ENCODE measurements at places on chromosomes 5 and 9. TPM values are rescaled to one million over a fixed set of nuclear protein-coding genes. Genes with fewer than 3 reads are reported as not detected.

DNA sequence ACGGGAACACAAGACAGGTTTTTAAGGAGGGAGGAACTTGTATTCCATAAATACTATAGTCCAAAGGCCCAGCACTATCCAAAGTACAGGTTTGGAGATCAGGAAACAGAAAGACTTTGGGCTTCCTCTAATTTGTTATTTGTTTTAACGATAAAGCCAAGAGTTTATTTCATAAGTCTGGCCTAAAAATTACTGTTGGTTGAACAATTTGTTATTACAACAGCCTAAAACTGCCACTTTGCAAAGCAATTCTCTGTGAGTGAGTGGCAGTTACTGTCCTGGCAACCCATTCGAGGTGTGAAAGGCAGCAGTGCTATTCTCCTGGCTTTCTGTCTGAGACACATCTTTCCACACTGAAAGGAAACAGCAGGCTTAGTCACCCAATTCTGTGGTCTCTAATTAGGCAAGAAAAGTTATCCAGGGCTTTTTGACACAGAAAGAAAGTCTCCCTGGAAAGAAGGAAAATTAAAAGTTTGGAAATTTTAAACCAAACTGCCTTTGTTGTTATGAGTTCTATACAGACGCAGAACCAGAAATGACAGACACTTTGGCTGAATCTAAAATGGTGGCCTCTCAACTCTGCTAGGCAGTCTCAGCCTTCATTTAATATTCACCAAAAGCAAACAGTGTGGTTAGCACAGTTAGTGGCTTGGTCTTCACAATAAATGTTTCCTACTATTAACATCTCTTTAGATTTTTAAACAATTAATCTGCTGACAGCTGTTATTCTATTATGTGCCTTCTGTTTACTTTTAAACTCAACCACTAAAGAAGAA lies 33.9 kb downstream of the PSMB7 start:
- DNase-seq = no peak

- no peak for DNase-seq
Observed at GRCh38 chr5:37846786-37847310, 7.0 kb upstream of the GDNF start.

DNA sequence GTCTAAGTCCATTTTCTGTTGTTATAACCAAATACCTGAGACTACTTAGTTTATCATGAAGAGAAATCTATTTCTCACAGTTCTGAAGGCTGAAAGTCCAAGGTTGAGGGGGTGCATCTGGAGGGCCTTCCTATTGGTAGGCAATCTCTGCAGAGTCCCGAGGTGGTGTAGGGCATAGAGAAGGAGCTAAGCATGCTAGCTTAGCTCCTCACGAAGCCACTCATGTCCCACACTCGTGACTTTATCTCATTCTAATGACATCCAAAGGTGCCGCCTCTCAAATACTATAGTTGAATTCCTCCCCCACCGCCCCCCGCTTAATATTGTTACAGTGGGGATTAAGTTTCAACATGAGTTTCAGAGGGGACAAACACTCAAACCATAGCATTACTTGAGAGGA lies 36.0 kb upstream of the ZBED3 start:
- DNase-seq = no peak

DNA sequence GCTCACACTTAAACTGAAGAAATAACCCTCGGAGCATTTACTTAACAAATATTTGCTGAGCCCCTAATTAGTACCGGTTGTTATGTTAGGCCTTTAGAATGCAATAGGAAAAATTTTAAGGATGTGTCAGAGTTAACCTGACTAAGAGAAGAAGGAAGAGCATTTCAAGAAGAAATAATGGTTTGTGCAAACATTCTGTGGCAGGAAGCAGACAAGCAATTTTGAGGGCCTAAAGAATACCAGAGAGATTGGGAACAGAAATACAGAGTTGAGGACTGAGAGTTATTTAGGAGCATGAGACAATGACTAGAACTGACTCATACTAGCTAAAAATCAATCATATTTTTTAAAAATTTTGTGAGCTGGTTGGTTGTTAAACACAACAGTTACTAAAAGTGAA lies 218.8 kb downstream of the PRR16 start:
- DNase-seq = no peak

- no peak for DNase-seq
Observed at GRCh38 chr5:68329554-68330255, 114.1 kb downstream of the PIK3R1 start.

- DNase-seq = no peak
Observed at GRCh38 chr9:78932849-78933627, 636.1 kb downstream of the PSAT1 start.

Gene ABLIM3
- total RNA-seq = 6.5 TPM

Data from NCI-H460 (cell line).